ENCODE measurements at places on chromosomes 1 and 21. TPM values are rescaled to one million over a fixed set of nuclear protein-coding genes. Genes with fewer than 3 reads are reported as not detected.

The FNDC7 gene
- not detected for total RNA-seq

DNA sequence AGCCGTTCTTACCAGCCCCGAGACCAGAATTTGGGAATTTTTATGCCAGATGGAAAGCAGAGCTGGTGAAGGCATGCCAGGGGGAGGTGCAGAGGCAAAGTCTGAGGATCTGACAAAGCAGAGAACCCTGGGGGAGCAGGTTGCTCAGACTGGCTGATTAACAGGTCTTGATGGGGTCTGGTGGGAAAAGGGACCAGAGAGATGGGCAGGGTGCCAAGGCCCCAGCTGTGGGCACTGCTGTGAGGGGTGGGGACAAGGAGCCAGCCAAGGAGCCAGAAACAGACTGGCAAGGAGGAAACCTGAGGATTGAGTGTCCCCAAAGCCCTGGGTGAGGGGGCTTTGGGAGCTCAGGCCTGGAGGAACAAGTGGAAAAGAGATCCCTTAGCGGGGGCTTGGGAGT lies 21.4 kb downstream of the RPS6KA1 start:
- DNase-seq, result no peak

GRCh38 chr1:229896861-229897260 lies 170.2 kb upstream of the GALNT2 start:
- no peak for DNase-seq

DNA sequence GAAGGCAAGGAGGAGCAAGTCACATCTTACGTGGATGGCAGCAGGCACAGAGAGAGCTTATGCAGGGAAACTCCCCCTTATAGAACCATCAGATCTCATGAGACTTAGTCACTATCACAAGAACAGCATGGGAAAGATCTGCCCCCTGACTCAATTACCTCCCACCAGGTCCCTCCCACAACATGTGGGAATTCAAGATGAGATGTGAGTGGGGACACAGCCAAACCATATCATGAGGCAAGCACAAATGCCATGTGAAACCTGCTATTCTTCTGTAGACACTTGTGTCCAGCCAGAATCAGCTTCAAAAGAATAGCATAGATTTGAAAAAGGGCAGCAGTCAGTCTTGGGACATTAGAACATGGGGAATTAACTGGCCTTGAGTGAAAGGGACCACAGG lies 32.2 kb upstream of the UBE2U start:
- DNase-seq, result no peak

The FAM72D gene
- 2.1 TPM for total RNA-seq

Measured in upper lobe of left lung (tissue), 6 donors.